DMS79 treated with DMSO at 0.1 percent for 48 hours (cell line): ENCODE measurements at places on chromosomes 5 and 9.

GRCh38 chr5:6583049-6583880 is 49.6 kb downstream of the NSUN2 start:
- DNase-seq: peak; percentile 12

DNA sequence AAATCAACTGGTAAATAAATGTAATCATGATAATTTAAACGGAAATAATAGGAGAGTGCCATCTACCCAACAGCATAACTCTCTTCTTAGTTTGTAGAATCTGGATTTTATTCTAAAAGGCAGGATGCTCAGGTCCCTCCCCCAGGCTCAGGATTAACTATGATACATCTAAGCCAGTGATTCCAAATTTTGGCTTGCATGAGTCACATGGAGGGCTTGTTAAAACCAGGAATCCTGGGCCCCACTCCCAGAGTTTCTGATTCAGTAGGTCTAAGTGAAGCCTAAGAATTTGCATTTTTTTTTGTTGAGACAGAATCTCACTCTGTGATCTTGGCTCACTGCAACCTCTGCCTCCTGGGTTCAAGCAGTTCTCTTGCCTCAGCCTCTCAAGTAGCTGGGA is 62.3 kb upstream of the ZFR start:
- DNase-seq: no peak

GRCh38 chr5:170843870-170844269 is 17.9 kb upstream of the RANBP17 start:
- DNase-seq: no peak

GRCh38 chr5:123455095-123455494 is 31.9 kb upstream of the CEP120 start:
- no peak for DNase-seq

DNA sequence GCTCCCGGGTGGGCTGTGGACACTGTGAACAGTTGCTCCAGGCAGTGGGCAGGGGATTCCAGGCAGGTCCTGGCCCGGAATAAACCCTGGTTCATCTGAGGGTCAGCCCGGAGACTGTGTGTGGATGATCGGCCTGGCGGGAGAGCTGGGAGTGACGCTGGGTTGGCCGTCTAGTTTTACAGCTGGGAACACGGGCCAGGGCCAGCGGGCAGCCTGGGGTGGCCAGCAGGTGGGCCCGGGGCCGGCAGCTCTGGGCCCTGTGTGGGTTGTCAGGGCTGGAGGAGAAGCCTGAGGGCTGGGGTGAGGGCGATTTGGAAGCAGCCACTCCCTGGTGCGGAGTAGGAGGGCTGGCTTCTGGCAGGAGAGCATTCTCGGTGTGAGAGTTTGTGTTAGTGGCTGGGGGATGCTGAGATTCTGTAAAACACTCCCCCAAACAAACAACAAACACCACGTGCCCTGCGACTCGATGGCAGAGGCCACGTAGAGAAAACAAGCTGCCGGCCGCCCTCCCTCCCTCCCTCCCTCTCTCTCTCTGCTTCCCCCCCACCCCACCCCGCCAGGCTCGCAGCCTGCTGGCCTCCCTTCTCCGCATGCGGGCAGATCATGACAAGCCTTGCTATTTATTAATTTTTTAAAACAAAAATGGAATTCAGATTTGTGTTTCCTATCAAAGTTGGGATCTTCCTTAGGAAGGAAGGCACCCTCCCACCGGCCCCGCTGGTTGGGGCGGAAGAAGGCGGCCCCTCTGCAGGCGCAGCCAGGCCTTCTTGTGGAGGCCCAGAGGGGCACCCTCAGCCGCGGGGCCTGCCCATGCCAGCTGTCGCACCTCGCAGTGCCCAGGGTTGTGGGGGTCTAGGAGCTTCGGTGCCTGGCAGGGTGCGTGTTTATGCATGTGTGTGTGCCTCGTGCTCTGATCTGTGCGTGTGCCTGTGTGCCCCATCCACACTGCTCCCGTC is 49.5 kb downstream of the RXRA start:
- no peak for DNase-seq

GRCh38 chr5:172117977-172118701 is 69.9 kb downstream of the STK10 start:
- DNase-seq: no peak

DNA sequence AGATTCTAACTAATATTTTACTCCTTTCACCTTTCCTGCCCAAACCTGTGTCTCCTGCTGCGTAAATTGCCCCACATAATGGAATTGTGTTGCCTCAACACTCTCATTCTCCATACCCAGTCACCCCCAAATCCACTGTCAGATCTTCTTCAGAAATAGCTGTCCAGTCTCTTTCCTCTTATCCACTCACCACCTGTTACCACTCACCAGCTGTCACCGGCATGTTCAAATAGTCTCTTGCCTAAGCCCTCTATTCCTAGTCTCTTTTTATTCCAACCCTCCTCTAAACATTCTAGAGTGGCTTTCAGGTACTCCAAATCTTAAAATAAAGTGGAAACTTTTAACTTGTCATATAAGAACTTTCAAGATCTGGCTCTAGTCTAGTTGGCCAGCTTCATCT is 262.0 kb upstream of the FBXL7 start:
- no peak for DNase-seq

DNA sequence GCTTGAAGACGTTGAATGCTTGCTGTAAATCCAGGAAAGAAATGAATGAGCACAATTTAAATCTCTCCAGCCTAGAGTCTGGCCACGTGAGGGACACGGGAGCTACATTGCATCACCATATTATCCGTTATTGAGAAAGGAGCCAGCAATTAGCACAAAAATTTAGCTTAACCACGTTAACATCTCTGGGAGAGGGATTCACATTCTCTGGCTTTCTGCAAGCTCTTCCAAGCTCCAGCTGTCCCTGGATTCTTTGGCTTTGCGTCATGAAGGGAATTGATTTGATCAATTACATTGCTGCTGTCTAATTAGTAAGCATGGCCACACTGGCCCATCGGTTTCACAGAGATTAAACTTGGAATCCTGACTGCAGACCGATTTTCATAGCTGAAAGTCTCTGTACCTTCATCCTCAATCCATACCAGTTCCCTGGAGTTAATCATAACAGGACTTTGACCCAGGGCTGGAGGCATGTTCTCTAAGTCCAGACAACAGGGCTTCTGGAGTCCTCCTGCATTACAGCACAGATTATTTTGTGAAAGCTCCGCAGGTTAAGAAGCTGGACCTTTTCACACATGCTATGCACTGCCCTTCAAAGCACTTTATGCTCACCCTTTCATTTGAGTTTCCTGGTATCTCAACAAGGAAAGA is 31.6 kb downstream of the ADRA1B start:
- DNase-seq: no peak

DNA sequence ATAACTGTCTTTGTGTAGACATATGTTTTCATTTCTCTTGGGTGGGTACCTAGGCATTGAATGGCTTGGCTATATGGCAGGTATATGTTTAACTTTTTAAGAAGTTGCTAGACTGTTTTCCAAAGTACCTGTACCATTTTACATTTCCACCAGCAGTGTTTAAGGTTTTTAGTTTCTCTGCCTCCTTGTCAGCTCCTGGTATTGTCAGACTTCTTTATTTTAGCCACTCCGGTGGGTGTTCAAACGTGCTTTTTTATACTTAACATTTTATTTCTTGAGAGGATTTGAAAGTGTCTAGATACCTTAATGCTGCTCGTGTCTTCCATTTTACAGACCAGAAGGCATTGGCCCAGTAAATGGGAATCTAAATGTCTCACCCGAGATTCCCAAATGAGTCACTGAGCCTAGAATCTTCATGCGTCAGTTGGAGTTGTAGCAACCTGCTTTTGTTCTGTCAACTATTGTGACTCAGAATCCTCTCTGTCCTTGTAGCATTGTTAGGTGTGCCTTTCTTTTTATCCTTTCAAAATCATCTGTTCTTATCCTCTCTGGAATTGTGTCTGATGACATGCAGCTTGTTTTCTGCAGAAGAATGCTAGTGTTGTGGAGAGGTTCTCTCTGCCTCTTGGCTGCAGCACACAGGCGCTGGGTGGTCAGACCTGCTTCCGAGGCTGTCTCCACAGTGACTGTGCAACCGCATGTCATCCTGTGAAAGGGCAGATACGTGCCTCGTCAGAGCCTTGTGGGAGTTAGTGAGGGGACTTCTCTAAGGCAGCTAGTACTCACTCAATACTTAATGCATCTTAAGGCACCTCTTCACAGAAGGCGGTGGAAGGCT is 291.8 kb downstream of the AOPEP start:
- peak; percentile 15 for DNase-seq

- DNase-seq: no peak
These were observed 168.5 kb upstream of the ISL1 start for GRCh38 chr5:51214746-51215145.

GRCh38 chr9:20441711-20442423 is 180.4 kb downstream of the MLLT3 start:
- no peak for DNase-seq

- DNase-seq: no peak
These were observed 339.9 kb downstream of the ADGRV1 start for GRCh38 chr5:90898326-90899013.

DNA sequence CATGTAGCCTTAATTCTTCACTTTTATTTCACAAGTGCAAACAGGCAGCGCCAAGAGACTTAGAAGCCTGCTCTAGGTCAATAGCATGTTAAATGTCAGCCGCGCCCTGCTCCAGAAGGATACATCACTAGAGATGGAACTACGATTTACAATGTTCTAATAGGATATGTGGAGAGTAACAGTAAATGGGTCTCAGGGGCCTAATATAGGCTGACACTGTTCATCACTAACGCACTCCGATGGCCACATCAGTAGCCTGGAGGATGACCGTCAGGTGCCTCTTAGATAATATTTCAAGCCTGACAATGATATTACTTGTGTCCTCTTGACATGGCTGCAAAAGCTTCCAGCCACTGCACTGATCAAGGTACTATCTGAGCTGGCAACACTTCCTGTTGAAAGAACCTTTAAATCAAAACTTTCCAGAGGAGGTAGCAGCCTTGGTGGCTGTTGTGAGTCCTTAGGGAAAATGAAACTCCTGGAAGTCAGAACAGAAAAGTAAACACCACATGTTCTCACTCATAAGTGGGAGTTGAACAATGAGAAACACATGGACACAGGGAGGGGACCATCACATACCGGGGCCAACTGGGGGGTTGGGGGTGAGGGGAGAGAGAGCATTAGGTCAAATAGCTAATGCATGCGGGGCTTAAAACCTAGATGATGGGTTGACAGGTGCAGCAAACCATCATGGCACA is 35.0 kb downstream of the PTTG1 start:
- no peak for DNase-seq

GRCh38 chr5:132526974-132527564 is 16.3 kb downstream of the IL5 start:
- no peak for DNase-seq

DNA sequence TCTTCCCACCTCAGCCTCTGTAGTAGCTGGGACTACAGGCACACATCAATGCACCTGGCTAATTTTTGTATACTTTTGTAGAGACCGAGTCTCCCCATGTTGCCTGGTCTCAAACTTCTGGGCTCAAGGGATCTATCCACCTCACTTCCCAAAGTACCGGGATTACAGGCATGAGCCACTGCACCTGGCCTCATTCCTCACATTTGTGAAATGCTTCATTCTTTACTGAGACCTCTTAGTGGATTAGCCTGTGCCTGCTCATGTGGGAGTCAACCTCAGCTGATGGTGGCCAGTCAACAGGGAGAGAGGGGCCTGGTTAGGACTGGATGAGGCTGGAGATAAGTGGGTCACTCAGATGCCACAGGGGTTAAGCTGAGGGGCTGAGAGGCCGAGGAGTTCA is 37.3 kb upstream of the CLK4 start:
- no peak for DNase-seq

DNA sequence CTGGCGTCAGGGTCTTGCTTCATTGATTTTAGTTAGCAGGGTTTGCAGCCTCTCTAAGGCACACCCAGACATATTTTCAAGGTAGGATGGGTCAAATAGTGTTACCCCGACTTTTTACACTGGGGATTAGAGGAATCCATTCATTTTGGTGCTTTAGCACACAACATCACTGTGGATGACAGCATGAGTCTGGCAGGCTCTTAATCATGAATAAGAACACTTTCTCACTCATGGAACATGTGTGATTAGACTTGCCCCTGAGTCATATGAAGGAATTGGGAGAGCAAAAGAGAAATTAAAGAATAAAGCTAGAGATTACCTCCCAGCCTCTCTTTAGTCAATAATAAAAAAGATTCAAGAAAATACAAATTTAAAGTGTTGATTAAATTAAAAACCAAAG is 175.6 kb downstream of the SEMA5A start:
- no peak for DNase-seq

DNA sequence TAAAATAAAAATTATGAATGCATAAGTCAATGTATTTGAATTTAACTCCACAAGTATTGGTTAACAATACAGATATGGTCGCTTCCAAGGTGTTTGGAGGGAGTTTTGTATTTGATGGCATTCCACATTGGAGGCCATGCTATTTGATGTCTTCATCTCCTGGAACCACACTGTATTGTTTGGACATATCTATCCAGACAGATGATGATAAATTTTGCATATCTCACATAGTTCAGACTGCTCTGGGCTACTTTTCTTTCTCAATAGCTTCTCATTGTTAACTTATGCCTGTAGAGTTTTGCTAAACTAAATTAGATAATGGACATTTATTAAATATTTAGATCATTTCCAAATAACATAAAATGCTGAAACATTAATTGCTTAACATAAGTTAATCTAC is 58.0 kb downstream of the CDKN2A start:
- no peak for DNase-seq

GRCh38 chr5:95669540-95669939 is 13.3 kb downstream of the SPATA9 start:
- DNase-seq: no peak

- DNase-seq: peak; percentile 65
These were observed 441.2 kb upstream of the CHD1 start for GRCh38 chr5:99369797-99370593.

GRCh38 chr5:23825196-23825595 is 317.8 kb downstream of the PRDM9 start:
- DNase-seq: no peak

DNA sequence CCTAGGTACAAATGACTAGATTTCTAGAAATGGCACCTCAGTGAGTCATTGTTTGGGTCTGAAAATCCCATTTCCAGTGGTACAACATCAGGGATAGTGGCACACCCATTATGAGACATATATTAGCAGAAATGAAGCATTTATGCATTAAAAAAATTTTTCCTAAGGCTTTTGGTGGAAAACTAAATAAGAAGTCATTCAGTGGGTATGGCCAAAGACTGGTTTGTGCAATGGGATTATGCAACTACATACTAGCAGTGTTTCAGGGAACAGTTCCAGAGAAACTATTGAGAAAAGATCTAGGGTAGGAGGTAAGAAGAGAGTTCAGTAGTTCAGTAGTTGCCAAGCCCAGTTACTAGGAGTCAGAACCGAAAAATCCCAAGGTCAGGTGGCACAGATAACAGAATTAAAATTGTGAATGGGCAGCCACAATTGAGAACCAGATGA is 106.5 kb upstream of the HAPLN1 start:
- DNase-seq: no peak

GRCh38 chr5:81230416-81230815 is 2.7 kb upstream of the CKMT2 start:
- DNase-seq: no peak

- DNase-seq: no peak
These were observed 47.6 kb downstream of the PDCD1LG2 start for GRCh38 chr9:5557606-5558587.
